ENCODE measurements at places on chromosomes 7 and 10.
A peak's percentile ranks its signal among the peaks of the same experiment; 100 is the strongest.

GRCh38 chr10:31413325-31413724, 94.3 kb downstream of the ZEB1 start:
- no peak for DNase-seq

GRCh38 chr10:93595378-93596161, 5.5 kb downstream of the RBP4 start:
- no peak for DNase-seq

DNA sequence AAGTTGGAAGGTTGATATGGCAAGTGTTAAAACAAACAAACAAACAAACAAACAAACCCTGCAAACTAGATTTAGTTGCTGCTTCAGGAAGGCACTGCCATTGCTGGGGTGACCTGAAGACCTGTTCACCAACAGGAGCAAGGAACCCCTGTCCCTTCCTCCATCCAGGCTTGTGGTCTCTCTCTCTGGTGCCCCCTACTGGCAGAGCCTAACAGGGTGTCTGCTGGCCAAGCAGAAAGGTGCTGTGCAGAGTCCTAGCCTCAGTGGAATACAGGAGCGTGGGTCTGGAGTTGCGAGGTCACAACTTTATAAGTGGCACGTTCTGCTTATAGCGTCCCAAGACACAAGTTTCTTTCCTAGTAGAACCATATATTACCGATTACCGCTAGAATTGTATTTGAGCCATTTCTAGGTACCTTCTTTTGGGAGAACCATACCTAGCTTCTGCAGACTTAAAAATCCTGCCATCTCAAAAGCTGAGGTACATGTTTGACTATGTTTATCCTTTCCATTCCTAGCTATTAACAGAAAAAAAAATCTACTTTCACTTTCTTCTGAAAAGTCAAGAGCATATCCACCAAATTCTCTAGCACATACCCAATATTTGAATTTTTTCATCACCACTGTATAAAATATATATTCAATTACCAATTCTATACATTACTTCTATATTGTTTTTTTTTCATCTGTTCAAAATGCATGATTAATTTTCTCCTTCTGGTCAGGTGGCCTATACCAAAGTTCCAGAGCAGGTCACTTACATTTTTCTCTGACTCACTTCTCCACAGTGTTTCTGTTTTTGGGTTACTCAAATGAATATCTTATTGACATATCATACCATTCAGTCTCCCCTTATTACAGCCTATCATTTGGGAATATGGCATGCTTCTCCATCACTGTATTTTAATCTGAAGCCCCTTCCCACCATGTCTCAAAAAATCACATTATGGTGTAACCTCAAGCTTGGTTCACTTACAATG, 29.1 kb upstream of the CALD1 start:
- DNase-seq: no peak

DNA sequence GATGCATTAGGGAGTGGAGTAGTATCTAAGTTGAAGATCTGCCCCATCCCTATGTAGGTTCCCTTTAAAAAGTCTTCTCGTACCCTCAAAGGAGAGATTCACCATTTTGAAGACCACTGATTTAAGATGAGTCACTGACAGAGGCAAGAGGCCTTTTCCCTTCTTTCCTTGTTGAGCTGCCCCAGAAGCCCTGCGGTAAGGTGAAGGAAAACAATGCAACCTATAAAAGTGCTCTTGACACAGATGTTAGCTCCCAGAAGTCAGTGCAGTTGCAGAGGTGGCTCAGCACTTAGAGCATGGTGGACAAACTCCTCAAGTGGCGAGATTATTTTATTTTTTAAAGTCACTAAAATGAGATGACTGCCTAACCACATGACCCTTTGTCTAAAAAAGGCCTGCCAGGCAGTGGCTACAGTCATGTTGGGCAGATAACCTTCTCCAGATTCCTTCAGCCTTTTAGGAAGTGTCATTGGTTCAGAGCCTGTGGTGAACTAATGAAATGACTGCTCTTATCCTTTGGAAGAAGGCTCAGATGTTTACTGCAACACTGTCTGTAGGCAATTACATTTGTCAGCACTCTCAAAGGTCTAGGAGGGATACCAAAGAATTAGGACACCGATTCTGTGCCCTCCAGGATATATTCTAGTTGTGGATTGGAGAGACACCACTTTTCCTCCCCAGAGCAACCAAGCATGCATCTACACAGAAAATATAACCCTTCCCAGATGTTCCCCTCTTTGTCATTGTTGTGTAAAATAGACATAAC, 88.7 kb downstream of the ARID5B start:
- DNase-seq: no peak

DNA sequence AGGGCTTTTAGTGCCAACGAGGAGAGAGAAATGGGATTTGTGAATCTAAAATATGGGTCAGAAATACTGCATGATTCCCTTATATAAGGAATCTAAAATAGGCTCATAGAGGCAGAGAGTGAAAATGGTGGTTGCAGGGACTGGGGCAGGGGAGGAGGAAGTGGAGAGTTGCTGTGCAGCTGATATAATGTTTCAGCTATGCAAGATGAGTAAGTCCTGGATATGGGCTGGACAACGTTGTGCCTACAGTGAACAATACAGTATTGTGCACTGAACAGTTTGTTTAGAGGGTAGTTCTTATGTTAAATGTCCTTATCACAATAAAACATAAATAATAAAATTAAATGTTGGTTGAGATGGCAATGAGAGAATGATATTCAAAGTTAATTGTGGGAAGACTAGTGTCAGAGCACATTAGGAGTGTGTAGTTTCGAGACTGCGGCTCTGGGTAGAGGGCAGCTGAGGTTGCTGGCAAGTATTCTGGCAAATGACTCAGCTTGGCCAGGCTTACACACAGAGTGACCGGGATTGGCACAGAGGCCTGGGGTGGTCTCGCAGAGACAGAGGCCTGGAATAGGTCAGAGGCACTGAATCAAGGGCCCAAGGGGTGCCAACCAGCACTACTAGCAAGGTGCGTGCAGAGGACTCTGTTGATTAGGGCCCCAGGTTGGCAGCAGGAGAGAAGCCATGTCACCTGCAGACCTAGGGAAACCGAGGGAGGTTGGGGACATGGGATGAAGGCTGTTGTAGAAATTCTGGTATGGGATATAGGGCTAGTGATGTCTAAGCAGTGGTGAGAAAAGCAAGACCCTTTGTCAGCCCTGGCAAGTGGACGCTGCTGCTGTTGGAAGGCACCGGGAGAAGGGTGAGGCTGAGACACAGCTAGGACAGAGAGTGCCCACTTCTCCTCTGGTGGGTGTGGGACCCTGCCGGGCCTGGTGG, 2.8 kb upstream of the DEPP1 start:
- no peak for DNase-seq

DNA sequence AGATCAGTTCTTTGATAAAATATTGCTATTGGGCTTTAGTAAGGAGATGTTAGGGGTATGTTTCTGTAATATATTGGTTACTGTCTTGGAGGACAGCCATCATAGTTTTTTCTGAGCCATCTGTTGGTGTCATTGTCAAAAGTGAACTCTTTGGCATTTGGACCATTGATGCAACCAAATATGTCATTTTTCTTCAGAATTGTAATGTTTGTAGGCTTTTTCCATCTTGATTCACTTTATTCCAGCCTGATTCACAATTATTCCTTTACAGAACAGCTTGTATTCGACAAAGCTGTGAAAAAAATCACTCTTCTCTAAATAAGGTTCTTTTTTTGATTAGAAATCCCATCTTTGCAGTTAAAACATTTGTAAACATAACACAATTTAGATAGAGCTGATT, 37.4 kb downstream of the SMNDC1 start:
- DNase-seq: no peak

DNA sequence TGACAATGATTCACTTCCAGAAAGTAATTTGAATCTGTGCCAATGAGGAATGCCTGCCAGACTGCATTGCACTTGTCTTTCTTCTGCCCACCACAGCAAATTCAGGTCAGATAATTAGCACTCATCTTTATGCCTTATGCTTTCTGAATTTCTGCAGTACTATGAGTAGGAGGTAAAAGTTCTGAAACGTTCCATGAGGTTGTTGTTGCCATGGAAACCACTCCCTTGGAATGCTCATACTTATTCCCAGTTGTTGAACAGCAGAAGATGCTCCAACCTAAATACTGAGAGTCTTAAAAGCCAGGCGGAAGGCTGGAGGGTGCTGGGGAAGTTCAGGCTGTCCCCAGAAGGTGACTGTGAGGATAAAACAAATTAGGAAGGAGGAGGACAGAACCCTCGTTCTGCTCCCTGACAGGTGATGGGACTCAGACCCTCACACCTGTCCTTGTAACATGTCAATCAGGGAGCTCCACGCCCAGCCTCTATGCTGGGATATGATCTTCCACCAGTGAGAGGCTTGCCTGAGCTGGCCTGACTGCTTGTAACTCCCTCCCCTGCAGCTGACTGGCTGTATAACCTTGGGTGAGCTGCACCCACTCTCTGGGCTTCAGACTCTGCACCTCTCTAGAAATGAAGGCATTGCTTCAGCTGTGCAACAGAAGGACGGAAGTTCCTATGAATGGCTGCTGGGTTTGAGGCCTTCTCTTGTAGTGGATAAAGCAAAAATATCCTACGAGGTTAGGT, 554.3 kb upstream of the MGMT start:
- DNase-seq: peak; percentile 3

DNA sequence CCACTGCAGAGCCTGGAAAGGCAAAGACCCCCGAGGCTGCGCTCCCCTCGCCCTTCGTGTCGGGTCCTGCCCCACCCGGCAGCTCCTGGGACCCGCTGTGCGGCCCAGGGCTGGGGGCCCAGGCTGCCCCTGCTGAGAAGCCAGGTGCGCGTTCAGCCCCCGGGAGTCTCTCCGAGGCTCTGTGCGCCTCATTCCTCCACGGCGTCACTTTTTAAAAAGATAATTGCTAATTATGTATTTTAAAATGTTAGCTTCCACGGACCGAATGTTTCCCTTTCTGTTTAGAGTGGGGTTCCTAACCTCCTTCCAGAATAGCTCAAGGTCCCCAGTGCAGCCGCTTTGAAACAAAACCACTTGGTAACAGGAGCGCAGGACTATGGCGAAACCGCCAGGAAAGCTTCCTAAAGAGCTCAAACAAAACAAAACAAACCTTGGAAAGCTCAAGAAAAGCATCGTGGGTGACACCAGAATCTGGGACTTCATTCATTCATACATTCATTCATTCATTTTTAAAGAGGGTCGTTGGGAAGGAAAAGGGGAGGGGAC, 45.6 kb downstream of the PDIA4 start:
- peak; percentile 30 for DNase-seq

DNA sequence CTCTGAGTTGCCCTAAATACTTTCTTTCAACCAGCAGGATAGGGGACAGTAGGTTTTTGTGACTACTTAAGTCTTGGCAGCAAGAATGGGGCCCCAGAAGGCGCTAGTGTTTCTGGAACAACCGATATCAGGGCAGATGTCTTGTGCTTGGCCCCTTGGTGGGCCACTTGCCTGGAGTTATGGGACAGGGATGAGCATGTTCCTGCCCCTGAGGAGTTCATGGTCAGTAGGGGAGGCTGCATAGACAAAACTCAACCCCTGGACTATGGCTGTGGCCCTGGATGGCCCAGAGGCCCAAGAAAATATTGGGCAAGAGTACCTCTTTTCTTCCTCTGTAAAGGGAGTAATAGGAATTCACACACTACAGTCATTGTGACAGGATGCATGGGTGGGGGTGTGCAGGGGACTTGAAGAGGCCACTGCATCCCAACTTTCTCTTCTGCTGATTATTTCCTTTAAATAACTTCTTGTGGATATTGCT, 57.7 kb upstream of the IGFBP3 start:
- no peak for DNase-seq

- DNase-seq: no peak
Measured at GRCh38 chr7:133382775-133383559, 130.1 kb downstream of the EXOC4 start.

DNA sequence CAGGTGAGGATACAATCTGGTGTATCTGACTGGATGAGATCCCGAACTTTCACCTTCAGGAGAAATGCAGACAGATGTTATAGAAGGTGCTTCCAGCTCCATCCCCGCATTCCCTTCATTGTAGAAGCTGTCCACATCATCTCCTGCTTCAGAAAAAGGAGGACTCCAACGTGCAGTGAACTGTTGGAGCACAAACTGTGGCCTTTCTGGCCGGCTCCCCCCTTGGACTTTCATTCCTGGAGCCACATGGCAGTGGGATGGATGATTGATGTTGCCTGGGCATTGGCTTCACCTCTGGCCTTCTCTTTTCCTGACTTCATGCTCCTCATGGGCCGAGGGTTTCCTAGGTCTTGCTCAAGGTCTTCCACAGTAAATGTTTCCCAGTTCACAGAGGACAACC, 29.6 kb upstream of the ZNF273 start:
- no peak for DNase-seq

DNA sequence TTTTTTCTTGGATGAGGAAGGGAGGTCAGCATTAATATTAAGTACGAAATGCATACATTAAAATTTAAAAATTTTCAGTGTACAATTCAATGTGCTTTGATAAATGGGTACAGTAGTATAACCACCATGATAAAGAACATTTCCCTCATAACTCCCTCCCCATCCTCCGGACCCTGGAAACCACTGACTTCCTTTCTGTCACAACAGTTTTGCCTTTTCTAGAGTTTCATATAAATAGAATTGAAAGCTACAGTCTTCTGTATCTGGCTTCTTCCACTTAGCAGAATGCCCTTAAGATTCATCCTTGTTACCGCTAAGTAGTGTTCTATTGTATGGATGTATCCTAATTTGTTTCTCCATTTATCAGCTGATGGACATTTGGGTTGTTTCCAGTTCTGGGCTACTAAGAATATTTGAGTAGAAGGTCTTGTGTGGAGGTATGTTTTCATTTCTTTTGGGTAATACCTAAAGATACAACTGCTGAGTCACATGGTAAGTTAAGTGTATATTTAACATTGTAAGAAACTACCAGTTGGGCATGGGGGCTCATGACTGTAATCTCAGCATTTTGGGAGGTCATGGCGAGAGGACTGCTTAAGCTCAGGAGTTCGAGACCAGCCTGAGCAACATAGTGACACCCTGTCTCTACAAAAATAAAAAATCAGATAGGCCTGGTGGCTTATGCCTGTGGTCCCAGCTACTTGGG, 30.8 kb downstream of the ABI1 start:
- no peak for DNase-seq

DNA sequence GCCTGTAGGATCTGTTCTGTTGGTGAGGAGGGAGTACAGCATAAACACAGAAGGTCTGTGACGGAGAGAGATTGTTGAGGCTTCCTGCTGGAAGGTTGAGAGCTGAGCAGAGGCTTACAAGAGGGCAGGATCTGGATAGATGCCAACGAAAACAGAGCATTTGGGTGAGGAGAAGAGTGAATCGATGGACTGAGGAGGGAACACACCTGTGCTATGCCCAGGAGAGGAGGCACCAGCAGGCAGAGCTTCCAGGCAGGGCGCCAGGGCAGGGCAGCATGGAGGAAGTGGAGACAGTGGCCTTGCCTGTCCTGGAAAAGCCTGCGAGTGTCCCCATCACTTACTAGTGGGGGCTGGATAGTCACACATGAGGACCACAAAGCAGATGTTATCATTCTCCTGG, 282.9 kb downstream of the PAXIP1 start:
- peak; percentile 78 for DNase-seq

- no peak for DNase-seq
Measured at GRCh38 chr7:17611611-17612010, 313.2 kb downstream of the AHR start.

DNA sequence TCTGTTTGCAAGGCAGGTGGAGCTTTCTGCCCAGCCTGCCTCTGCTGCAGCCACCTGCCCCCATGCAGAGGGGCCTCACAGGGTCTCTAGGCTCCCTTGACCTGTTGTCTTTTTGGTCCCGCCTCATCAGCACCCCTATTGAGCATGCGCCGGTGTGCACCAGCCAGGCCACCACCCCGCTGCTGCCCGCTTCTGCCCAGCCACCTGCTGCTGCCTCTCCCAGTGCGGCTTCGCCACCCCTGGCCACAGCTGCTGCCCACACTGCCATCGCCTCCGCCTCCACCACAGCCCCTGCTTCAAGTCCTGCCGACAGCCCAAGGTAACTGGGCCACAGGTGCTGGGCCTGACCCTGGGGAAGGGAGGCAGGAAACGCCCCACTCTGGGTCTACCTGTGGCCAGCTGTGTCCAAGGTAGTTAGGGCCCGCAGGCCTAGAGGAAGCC, 38.1 kb downstream of the LDB3 start:
- DNase-seq: no peak
